ENCODE measurements at places on chromosomes 5 and 9.

GRCh38 chr5:138469540-138470321, 4.5 kb downstream of the EGR1 start:
- DNase-seq: no peak

DNA sequence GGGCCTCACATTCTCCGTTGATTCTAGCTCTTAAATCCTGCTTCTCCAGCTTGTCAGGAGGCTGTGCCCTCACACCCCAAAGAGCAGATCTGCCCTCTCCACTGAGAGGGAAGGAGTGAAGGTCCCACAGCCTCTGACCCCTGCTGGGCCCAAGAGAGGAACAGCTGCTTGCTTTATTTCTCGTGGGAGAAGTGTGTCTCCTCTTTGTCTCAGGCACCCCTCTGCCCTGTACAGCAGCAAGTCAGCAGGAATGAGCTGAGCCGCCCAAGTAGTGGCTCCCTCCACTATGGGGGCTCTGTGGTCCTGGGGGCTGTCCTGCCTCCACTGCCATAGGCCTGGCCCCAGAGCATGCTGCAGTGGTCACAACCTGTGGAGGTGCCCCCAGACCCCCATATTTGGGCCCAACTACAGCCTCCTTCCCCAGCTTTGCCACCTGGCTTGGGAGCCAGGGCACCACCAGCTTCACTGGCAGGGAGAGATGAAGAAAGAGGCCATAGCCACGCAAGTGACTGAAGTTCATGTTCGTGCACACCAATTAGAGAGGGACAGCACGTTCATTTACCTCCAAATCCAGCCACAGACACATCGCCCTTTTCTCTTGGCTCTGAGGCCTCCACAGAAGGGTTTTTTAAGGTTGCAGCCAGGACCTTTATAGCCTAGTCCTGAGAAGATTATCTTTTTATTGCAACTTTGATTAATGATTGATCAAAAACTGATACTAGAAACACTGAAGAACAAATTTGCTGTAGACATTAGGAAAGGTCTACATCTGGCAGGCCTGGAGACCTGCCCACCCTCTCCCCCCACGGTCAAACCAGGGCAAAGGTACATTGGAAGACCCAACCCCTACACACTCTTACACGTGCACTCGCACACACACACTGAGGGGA, 27.5 kb downstream of the IRF1 start:
- no peak for DNase-seq

DNA sequence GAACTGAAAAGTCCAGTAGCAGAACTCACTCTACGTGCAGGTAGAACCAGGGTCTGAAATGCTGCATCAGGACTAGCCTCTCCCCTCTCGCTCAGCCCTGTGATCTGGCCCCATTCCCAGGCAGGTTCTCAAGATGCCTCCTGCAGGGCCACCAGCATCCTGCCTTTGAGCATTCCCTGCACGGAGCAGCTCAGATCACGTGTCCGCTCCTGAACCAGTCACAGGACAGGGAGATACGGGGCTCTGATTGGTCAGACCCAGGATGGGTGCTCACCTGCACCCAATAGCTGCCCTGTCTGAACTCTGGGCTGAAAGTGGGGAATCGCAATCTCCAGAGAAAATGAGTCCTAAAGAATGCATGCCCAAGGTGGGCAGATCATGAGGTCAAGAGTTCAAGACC, 50.8 kb downstream of the NEURL1B start:
- no peak for DNase-seq

- no peak for DNase-seq
Observed at GRCh38 chr5:137715456-137715855, 20.4 kb downstream of the KLHL3 start.

- no peak for DNase-seq
Observed at GRCh38 chr5:151100681-151101080, 19.8 kb upstream of the TNIP1 start.

DNA sequence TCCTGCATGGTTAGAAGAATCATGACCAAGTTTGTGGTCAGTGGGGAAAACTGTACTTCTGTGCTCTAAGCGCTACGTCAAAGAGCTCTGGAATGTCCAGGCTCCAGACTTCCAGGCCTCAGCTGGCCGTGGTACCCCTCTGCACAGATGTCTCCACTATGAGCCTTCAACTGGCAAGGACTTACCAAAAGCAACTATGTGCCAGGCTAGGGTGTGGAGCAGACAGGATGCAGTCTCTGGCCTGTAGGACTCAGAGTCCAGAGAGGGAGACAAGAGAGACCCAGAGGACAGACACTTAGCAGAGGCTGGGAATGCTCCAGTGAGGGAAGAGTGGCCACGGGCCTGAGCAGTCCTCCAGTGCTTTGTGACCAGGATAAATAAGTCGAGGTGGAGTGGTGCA, 31.0 kb upstream of the TCF7 start:
- DNase-seq: no peak

GRCh38 chr5:8613078-8613685, 744.2 kb downstream of the MTRR start:
- no peak for DNase-seq

GRCh38 chr5:2849429-2849828, 98.0 kb upstream of the IRX2 start:
- DNase-seq: no peak

GRCh38 chr9:68482548-68482947, 58.1 kb downstream of the TMEM252 start:
- DNase-seq: no peak

DNA sequence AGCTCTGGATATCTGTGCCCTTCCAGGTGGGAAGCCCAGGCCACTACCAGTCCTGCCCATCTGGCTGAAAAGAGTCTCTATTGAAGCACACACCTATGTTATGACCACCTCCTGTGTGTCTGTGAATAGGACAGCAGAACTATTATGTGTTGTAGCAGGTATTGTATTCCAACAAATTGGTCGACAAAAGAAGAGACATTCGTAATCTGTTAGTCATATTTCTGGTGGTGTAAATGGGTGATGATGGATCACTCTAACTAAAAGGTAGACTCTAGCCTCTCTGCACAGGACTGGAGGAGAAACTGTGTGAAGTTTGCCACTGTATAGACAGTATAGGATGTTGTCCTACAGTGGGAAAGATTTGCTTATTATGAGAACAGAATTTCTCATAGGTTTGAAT, 416.1 kb downstream of the TMEM38B start:
- DNase-seq: no peak

DNA sequence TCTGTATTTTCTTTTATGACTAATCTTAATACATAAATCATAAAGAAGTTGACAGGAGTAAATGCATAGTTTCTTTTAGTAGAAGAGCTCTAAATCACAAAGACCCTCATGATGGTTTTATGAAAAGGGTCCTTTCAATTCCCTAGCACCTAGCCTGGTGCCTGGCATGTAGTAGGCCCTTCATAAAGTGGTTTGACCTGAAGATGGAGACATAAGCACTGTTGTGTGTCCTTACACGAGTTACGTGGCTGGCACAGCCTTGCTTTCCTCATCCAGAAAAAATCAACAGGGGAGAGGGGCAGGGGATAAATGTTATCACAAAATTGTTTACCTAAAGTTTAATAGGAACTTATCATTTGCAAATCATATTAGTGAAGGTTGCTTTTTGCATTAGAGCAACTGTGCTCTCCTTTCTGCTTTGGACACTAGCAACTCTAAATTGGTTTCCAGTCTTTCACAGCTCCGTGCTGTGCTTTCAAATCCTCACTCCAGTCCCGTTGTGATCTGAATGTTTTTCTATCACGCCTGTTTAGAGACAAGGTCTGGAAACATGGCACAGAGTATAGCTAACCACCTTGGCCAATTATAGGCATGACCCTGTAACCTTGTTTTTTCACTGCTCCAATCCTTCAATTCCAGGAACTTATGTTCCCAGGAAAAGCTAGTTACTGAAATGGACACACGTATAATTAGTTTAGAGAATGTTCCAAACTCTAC, 55.7 kb downstream of the ARL15 start:
- no peak for DNase-seq

- DNase-seq: no peak
Observed at GRCh38 chr9:132482196-132482813, 72.3 kb downstream of the CFAP77 start.

GRCh38 chr9:87372356-87372851, 125.3 kb upstream of the DAPK1 start:
- DNase-seq: no peak

GRCh38 chr5:89596821-89597220, 713.8 kb upstream of the MEF2C start:
- DNase-seq: no peak

DNA sequence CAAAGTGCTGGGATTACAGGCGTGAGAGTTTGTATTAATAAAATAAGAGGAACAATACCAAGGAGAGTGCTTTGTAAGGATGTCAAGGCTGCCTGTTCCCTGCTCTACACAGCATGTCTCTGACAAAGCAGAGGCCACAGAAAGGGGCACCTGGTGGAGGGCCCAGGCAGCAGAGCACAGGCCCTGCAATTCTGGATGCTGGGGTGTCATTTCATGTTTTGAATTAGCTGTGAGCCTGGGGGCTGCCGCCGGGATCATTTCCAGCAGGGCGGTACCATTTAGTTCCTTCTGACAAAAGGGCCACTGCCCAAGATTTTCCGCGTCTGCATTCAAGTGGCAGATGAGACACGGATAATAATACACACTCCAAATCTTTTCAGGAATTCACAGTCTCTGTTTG, 396.9 kb downstream of the GADD45G start:
- no peak for DNase-seq

DNA sequence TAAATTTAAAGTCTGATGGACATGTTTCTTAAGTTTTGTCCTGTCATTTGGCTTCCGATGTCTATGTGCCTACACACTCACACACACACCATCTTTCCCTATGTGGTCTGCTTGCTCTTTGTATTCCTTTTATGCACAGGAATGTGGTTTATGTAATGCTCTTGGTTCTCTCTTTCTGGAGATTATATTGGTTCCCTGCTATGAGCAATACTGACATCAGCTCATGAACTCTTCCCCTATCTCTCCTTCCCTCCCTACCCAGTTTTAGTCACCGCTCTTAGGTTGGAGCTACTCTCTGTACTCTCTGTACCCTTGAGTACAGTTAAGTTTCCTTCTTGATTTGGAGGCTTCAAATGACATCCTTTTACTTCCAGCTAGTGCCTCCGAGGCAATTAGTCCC, 77.9 kb upstream of the MVB12B start:
- DNase-seq: no peak

GRCh38 chr5:147413266-147413665, 96.6 kb downstream of the DPYSL3 start:
- DNase-seq: no peak

- no peak for DNase-seq
Observed at GRCh38 chr5:41610386-41610785, 100.0 kb upstream of the PLCXD3 start.

DNA sequence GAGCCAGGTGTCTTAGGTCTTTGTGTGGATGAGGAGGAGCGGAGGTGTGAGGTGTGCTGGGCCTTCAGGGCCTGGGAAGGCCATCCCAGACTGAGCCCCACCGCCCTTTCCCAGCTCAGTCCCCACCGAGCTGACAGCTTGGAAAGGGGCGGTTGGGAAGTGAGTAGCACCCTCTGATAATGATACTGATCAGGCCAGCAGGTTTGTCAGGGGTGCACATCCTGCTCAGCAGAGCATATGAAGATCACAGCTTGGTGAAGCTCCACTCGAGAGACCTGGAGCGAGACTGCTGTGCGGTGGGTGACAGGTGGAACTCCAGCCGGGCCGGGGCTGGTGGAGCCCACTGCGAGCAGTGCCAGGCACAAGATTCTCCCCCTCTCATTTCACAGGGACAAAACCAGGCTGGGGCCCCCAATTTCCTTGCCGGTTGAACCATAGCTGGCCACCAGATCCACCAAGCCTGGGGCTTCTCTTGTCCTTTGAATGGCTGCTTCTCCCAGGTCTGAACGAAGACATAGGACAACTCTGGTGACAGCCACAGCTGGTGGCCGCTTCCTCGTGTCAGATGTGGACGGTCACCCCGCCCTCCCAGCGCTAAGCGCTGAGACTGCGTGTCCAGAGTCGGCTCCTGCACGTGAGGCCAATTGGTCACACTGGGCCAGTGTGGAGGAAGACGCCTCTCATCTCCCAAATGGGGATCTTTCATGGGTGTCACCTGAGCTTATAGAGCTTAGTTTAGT, 8.3 kb downstream of the QRFP start:
- DNase-seq: no peak

- DNase-seq: no peak
Observed at GRCh38 chr9:87499424-87500017, 1.9 kb downstream of the DAPK1 start.

GRCh38 chr9:101275769-101276250, 109.0 kb downstream of the BAAT start:
- no peak for DNase-seq

DNA sequence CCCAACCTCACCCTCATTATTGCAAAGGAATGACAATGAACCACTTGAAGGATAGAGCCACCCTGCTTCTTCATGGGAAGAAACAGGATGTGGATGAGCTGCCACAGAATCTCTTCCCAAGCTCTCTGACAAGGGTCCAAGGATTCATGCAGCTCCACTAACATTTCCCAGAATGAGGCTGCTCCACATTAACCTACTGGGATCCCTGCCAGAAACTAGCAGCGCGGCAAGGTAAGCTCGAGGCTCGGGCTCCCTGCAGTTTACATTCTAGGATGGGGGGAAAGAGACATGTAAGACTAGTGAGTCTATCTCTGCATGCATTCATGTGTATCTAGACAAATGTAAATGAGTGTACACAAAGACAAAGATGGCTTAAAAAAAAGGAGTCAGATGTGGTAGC, 12.1 kb downstream of the DCAF12 start:
- no peak for DNase-seq

DNA sequence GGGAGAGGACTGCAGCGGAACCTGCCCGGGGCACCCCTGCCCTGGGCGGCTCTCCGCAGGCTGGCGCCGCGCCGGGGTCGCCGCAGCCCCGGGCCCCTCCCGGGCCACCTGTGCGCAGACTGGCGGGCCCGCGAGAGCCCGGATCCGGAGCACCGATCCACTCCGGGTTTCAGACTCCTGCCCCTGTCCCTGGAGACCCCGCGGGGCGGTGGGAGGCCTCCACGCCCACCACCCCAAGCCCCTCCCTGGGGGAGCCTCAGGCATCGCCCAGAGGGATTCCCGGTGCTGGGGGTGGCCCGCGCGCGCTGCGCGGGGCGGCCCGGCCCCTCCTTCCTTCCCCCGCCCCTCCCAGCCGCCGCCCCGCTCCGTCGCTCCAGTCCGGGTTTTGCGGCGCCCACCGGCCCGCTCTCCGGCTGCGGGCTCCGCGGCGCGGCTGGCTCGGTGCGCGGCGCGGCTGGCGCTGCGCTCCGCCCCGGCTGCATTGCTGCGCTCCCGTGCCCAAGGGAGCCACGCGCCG, at the start of gene UNC5A:
Gene UNC5A (plus strand): TSS at position 479 of the 517 bp plus-strand sequence. CDS start 192 bp downstream, outside the sequence.
- DNase-seq: no peak

GRCh38 chr9:121944711-121945191, 148.4 kb downstream of the TTLL11 start:
- no peak for DNase-seq

DNA sequence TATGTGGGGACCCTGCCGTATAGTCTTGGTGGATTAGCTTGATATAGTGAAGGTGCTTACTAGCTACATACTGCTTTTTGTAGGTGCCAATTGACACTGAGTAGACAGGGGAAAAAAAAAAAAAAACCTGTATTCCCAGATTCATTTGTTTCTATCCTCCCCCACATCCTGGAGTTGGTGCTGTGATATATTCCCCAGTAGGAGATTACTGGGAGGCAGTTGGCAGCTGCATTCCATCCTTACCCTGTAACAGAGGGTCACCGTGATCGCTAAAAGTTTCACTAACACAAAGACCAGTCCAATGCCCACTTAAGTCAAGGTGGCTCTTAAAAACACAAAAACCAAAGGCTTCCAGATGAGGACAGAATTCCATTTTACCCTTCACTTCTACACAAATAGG, 27.4 kb upstream of the TOMM5 start:
- DNase-seq: no peak

GRCh38 chr5:125481506-125482465, 735.3 kb upstream of the ZNF608 start:
- no peak for DNase-seq

Measured in esophagus squamous epithelium (tissue), 5 donors.